ENCODE measurements at places on chromosomes 3 and 15. TPM values are rescaled to one million over a fixed set of nuclear protein-coding genes. Genes with fewer than 3 reads are reported as not detected.

- no peak for DNase-seq
- H3K27ac ChIP-seq, result no peak overlapping the region
- no peaks in the 10 kb centered on the region for H3K4me1 ChIP-seq
- peaks cover 1% of the 10 kb centered on the region for H3K27me3 ChIP-seq
Observed at GRCh38 chr3:138468886-138469285, 34.5 kb downstream of the ESYT3 start.

DNA sequence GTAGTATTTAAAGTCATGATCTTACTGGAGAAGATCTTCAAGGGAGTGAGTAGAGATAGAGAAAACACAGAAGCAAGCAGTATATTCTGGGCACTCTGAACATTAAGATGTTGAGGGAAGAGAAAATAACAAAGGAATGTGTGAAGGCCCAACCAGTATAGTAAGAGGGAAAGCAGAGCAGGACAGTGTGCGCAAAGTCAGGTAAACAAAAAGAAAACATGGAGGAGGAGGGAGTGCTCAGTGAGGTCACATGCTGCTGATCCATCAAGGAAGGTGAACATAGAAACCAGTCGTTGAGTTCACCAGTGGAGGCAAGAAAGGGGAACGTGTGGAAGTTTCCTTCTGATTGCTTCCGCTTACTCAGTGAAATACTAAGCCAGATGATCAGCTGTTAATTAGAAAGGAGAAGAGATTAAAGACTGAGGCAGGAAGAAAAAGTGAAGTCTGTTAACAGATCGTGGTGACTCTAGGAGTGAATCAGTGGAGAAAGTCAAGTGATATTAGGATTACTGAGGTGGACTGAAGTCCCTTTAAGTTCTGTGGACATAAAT is 47.2 kb downstream of the OPA1 start:
- DNase-seq, result no peak
- no peak overlapping the region for H3K4me3 ChIP-seq
- no peaks in the 10 kb centered on the region for H3K4me1 ChIP-seq
- H3K36me3 ChIP-seq, result peaks cover 19% of the 10 kb centered on the region

DNA sequence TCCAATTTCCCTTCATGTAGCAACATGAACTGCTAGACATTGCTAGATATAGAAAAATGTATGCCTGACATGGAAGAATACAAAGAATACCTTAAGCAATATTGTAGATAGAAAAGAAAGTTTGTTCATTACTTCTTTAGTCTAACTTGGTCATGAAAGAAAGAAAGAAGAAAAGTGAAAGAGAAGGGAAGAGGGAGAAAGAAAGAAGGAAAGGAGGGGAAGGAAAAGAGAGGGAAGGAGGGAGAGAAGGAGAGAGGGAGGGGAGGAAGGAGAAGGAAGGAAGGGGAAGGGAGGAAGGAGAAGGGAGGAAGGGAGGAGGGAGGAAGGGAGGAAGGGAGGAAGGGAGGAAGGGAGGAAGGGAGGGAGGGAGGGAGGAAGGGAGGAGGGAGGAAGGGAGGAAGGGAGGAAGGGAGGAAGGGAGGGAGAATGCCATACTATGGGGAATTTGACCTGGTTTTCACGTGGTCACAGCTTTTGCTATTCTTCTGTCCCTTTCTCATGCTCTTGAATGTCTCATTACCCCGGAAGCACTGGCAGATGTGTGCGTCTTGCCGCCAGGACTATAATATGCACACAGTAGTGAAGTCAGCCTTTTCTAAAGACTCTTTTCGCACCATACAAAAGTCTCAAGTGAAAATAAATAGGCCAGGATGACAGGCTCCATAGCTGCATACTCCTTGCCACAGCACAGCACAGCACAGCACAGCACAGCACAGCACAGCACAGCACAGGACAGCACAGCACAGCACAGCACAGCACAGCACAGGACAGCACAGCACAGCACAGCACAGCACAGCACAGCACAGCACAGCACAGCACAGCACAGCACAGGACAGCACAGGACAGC is 78.2 kb downstream of the CHAC1 start:
- peaks cover 43% of the 10 kb centered on the region for H3K4me1 ChIP-seq
- DNase-seq, result no peak

DNA sequence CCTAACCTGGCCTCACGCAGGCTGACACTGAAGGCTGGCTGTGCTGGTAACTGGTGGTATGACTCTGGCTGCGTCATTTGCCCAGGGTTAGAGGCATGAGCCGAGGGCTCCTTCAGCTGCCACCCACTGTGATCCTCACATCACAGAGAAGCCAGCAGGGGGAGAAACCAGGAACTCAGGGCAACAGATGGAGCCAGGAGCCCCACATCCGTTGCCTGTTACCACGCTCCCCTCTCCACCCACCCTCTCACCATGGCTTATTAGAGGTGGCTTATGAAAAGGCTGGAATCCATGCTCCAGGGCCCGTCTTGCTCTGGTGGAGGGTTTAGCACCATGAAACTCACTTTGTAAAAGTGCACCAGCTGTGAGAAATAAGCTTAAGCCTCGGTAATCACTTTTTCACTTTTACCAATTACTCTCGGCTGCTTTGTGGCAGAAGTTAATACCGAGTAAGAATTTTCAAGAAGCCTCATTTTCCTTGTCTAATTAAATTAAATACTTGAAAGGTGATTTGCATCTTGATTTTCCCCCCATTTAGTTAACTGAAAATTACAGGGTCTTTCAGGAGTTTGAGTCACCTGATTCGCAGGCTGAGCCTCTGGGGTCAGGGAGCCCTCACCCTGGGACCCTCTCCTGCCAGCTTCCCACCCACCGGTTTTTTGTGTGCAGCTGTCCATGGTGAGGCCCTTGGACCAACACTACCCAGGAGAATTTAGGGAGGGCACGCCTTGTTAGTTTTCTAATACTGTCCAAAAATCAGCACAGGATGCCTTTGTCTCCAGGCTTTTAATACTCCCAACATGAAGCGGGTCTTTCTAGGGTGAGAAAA is 60.9 kb downstream of the ASB7 start:
- H3K4me1 ChIP-seq, result peaks cover 4% of the 10 kb centered on the region
- DNase-seq, result no peak
- H3K4me3 ChIP-seq, result no peak overlapping the region
- no peaks in the 10 kb centered on the region for H3K27me3 ChIP-seq

RSRC1 gene
- 20.2 TPM for total RNA-seq

GRCh38 chr3:191762323-191762960 is 301.5 kb downstream of the PYDC2 start:
- H3K4me1 ChIP-seq, result peaks cover 16% of the 10 kb centered on the region
- no peaks in the 10 kb centered on the region for H3K27me3 ChIP-seq
- H3K36me3 ChIP-seq, result no peaks in the 10 kb centered on the region

DNA sequence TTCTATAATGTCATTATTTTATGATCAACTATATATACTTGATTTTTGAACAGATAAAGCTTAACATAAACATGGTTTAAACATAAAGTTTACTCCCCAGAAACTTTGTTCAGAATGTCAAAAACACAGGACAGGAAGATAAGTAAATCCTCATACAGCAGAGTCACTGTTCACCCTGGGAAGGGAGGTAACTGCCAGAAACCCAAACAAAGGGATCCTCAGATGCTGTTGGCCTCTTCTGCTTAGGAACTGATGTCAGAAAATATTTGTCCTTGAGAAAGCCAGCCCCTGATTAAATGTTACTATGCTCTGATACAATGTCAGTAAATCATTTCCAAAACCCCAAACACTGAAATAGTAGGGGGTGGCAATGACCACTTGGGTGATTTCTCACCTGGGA is 185.3 kb downstream of the TJP1 start:
- H3K36me3 ChIP-seq, result no peaks in the 10 kb centered on the region
- no peak overlapping the region for H3K27ac ChIP-seq
- no peak for DNase-seq
- H3K4me1 ChIP-seq, result peaks cover 3% of the 10 kb centered on the region
- H3K4me3 ChIP-seq, result no peak overlapping the region
- H3K27me3 ChIP-seq, result no peaks in the 10 kb centered on the region

GRCh38 chr3:7929319-7929889 is 572.2 kb upstream of the LMCD1 start:
- H3K4me3 ChIP-seq, result no peak overlapping the region
- DNase-seq, result no peak
- H3K36me3 ChIP-seq, result no peaks in the 10 kb centered on the region
- H3K27me3 ChIP-seq, result peaks cover 6% of the 10 kb centered on the region

DNA sequence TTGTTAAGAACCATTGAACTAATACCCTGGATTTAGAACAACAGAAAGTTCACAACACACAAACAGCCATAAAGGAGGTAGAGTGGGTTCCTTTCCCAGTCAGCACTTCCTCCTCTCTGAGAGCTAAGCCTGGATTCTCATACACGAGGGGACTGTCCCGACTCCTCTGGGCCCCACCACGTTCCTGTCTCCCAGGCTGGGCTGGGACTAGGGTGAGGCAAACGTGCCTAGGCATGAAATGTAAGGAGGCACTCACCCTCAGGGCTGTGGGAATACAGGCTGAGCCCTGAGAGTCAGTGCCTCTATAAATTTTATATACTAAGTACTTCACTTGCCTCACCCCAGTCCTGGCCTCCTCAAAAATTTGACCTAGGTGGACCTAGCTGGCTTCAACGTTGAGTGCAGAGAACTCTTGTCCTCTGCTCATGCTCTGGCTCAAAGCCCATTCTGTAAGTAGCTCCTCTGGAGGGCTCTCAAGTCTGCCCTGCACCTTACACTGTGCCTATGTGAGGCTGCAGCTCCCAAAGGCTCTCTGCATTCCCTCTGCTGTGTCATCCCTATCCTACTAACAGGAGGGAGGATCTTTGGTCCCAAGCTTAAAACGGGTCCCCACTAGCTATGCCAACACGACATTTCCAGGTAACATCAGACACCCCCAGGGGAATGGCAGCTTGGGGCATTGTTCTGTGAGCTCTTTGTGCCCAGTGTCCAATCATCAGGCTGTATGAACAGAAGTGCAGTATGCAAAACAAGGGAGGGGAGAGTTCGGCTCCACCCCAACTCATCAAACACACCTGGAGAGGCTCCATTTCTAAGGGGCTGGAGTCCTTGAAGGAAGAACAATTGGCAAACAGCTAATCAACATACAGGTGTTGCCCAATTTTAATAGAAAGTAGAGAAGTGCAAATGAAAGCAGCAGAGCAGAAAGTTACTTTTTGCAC is 233.2 kb downstream of the RPLP1 start:
- no peaks in the 10 kb centered on the region for H3K4me1 ChIP-seq
- H3K4me3 ChIP-seq, result no peak overlapping the region
- DNase-seq, result no peak
- H3K36me3 ChIP-seq, result peaks cover 12% of the 10 kb centered on the region
- peaks cover 27% of the 10 kb centered on the region for H3K27me3 ChIP-seq

GAP43 gene
- total RNA-seq, result 3.3 TPM

DNA sequence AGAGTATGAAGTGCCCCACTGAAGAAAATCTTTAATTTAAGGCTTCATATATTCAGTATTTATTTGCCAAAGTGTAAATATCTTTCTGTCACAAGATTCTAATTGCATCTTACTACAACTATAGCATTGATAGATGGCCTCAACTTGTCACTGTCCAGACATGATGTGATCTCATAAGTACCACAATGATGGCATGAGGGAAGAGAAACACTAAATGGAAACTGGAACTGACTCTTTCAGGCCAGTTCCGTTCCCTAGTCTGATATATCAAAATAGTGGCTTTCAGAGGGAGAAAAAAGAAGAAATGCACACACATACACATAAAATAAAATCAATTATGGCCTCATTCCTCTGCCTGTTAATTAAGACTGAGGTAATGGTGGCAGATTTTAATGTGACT is 615.7 kb downstream of the TBL1XR1 start:
- H3K27me3 ChIP-seq, result peaks cover 3% of the 10 kb centered on the region
- peaks cover 7% of the 10 kb centered on the region for H3K4me1 ChIP-seq
- H3K27ac ChIP-seq, result no peak overlapping the region
- no peaks in the 10 kb centered on the region for H3K36me3 ChIP-seq

DNA sequence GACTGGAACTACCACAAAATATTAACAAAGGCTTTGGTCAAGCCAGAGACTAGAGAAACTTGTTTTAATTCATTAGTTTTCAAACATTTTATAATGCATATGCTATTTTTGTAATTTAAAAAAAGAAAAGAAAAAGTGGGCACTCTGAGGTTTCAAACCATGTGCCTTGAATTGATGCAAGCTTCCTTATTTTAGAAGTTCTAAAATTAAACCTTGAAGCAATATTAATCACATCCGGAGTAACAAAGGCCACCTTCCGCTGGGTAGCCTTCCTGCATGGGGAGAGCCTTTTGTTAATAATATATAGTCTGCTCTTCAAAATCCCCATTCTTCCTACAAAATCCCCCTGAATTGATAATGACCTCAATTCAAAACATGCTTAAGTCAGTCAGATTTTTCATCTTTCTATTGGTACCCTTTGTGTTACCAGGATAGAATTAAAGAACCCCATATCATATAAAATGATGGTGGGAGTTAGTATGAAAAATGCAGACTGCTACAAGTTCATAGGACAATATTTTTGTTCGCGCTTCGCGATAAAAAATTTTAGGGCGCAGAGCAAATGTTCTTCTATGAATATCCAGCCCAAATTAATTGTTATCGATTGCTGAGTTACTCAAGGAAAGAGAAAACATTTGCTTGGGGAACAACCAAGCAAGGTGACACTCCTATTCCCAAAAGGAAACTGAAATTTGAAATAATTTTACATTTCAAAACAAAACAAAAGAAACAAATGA is 30.6 kb downstream of the LDHAL6B start:
- peaks cover 24% of the 10 kb centered on the region for H3K4me1 ChIP-seq
- no peak overlapping the region for H3K4me3 ChIP-seq
- DNase-seq, result no peak
- no peak overlapping the region for H3K27ac ChIP-seq
- H3K36me3 ChIP-seq, result peaks cover 10% of the 10 kb centered on the region

- H3K27ac ChIP-seq, result no peak overlapping the region
- H3K36me3 ChIP-seq, result no peaks in the 10 kb centered on the region
- no peaks in the 10 kb centered on the region for H3K27me3 ChIP-seq
- H3K4me3 ChIP-seq, result no peak overlapping the region
- no peak for DNase-seq
Observed at GRCh38 chr3:58683001-58683458, 16.5 kb upstream of the FAM3D start.

SLC15A2 gene
- total RNA-seq, result 0.92 TPM

DNA sequence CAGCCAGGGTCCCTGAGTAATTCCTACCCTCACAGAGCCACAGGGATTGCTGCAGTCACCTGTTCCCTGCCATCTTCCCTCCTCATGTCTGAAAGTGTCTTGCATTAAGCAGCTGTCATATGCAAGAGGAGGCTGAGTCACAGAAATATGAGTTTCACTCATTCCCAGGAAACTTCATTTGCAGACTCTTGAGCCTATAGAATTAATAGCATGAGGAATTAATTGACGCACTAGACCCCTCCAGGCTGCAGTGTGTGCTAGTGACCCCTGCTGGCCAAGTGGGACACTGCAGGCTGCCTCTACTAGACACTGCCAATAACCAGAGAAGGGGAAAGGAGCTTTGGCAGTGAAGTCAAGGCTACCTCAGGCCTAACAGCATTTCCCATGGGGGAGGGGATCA is 50.6 kb upstream of the SLC6A1 start:
- H3K27me3 ChIP-seq, result peaks cover 35% of the 10 kb centered on the region
- DNase-seq, result peak; percentile 27
- no peaks in the 10 kb centered on the region for H3K36me3 ChIP-seq
- no peak overlapping the region for H3K27ac ChIP-seq
- no peak overlapping the region for H3K4me3 ChIP-seq
- H3K4me1 ChIP-seq, result no peaks in the 10 kb centered on the region

DNA sequence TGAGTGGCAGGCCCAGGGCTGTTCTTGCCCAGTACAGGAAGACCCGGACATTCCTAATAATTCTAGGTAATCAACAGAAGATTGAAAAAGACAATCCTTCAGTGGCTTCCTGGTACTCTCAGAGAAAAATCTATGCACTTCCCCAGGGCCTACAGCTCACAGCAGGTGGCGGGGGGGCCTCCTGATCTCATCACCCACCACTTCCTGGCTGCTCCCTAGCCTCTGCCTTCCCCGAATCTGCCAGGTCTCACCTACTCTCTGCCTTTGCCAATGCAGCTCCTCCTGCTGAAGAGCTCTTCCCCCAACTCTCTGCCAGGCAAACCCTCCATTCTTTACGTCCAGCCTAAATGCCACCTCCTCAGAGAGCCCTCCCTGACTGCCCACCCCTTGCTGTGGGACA is 37.5 kb downstream of the EHD4 start:
- H3K4me1 ChIP-seq, result peaks cover 67% of the 10 kb centered on the region
- no peak overlapping the region for H3K4me3 ChIP-seq
- peak overlapping the region; percentile 71 for H3K27ac ChIP-seq
- H3K27me3 ChIP-seq, result no peaks in the 10 kb centered on the region
